ENCODE measurements at places on chromosomes 5 and 9.

- DNase-seq = no peak
Observed at GRCh38 chr5:158590746-158591300, 508.9 kb downstream of the EBF1 start.

GRCh38 chr5:123965626-123966025 lies 453.6 kb downstream of the CSNK1G3 start:
- DNase-seq = no peak

GRCh38 chr9:115717298-115717697 lies 436.3 kb upstream of the PAPPA start:
- DNase-seq = no peak

DNA sequence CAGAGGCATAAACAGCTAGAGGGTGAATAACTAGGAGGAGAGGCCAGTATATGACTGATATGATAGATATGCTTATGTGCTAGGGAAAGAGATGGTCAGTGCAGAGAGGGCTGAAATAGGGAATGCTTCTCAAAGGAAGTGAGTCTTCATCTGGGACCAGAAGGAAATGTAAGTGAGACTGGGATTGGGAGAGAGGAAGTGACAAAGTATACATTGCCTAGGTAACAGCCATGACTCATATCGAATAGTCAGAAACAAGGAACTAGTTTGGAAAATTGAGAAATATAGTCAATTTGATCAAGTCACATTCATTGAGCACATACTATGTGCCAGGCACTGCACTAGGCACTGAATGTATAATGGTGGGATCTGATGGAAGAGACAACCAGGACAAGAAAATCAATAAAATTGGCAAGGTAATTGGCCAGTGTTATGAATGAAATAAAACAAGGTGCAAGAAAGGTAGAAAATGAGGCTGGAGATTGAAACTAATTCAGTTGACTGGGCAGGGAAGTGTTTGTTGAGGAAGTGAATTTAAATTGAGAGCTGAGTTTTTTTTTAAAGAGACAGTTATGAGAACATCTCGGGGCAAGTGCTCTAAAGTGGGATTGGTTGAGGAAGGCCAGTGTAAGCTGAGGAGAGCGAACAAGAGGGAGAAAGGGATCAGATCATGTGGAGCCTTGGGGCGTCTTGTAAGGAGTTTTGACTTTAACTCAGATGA lies 4.3 kb downstream of the ERAP2 start:
- DNase-seq = no peak
